ENCODE measurements at places on chromosomes 5 and 9.

- no peak for DNase-seq
Observed at GRCh38 chr9:90813523-90813922, 11.9 kb downstream of the SYK start.

- no peak for DNase-seq
Observed at GRCh38 chr9:121185774-121186403, 15.8 kb downstream of the RAB14 start.

DNA sequence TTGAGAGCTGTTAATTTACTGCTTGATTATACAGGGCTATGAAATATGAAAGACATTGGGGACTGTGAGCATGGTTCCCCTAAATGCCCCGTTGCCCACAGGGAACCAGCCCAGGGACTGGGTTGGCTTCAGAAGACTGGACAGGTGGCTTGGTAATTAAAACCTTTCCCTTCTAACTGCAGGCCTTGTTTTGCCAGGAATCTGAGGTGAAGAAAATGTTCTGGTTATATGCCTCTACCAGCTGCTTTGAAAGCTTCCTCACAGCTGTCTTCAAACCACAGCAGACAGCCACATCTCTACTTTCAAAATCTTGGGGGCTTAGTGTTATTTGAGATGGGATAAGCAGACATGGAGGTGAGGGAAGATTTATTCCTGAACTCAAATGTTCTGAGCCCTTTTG, 153.3 kb upstream of the SPRY4 start:
- DNase-seq = no peak

DNA sequence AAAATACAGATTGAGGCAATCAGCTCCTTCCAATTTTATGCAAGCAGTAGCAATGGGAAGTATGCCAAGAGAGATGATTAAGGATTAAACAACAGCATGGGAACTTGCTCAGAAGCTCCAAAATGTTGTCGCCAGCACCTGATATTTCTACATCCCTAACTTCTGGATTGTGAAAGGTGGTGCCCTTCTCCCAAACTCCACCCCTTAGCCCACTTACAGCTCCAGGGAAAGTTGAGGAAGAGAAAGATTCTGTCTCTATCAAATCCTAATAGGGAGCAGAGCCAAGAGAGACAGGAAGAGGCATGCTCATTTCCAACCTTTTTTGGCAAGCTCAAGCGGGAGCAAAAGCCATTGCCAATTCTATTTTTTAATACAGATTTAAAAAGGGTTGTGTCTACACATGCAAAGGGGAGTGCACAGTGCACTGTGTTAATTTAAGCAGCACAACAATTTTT, 92.4 kb upstream of the NR3C1 start:
- no peak for DNase-seq

DNA sequence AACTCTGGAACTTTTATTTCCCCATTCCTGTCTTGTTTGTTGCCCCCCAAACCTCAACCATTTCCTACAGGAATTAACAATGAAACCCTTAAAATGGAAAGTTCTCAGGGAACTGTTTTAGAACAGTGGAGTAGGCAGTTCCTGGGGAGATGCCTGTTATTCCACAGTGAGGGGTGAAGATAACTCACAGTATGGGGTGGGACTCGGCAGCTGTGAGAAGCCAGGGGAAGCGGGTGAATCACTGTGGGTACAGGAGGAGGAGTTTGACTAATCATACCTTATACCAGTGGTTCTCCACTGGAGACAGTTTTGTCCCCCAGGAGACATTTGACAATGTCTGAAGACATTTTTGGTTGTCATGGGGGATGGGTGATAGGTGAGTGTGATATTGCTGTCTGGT, 36.9 kb upstream of the GLRA1 start:
- no peak for DNase-seq

DNA sequence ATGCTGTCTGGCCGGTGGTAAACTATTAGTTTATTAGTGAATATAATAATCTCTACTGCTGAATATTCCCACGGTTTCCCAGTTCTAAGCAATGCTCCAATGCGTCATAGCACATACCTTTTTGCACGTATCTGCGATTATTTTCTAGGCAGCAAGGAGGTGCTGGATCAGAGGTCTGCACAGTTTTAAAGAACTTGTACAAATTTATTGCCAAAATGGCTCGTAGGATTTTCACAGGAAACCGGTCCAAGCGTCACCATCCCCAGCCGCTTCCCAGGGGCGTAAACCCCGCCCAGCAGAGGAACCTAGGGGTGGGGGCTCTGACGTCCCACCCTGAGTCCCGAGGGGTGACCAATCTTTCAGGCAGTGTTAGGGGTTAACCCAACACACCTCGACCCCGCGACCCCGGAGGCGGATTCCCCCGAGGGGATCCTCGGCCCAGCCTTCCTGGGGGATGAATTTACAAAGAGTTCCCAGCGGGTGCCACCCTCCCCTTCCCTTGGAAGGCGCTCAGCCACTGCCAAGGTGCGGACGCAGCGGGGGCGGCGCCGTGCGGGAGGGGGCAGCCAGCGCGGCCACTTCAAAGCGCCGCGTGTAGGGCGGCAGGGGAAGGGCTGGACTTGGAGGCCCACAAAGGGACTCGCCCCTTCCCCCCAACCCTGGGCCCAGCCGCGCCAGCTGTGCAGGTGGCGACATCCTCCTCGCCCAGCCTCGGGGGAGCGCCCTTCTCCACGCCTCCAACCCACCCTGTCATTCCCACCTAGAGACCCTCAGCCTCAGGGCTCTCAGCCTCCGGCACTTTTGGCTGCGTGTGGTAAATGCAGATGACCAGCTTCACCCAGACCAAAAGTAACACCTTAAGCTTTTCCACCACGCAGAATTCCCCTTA, 43.5 kb upstream of the TCF7 start:
- DNase-seq = peak; percentile 71

DNA sequence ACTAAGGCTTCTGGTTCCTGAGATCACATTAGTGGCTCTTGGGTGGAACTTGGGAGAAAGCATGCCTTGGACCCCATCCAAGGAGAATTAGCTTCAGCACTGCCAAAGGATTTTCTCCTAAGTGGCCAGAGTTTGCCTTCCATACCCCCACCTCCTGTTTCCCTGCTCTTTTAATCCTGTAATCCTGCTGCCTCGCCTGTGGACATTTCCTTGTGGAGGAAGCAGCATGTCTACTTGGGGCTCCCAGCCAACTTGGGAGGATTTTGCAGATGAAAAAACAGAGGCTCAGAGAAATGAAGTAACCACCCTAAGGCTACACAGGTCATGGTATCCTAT, 1.6 kb downstream of the ARSI start:
- no peak for DNase-seq

DNA sequence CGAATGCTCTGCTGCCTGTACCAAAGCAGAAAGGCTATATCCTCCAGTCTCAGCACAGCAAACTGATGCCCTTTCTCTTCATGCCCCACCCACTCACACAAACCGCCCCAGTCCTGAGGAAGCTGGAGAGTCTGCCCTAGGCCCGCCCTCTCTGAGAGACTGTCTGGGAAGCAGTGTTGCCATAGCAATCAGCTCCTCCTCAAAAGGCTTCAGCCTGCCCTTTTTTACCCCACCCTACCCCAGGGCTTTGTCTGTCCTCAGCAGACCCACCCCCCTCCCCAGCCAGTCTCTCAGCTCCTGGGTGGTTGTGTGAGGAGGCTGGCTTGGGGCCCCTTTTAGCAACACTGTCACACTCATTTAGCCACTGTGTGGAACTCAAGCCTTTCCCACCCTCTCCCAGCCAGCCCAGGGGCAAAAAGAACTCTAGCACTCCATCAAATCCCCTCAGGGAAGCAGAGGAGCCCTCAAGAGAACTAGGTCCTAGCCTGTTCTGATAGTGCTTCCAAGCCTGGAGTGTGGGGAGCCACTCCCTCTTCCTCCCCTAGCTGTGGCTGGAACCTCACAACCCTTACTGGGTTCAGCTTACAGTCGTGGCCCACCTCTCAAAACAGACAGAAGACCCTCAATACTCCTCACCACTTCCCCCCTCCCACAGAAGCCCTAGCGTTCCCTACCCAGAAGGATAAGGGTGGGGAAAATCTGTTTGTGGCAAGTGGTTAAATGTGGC, 1.4 kb downstream of the ATOSB start:
- DNase-seq = peak; percentile 82

- no peak for DNase-seq
Observed at GRCh38 chr9:2727966-2728613, 10.8 kb downstream of the KCNV2 start.

DNA sequence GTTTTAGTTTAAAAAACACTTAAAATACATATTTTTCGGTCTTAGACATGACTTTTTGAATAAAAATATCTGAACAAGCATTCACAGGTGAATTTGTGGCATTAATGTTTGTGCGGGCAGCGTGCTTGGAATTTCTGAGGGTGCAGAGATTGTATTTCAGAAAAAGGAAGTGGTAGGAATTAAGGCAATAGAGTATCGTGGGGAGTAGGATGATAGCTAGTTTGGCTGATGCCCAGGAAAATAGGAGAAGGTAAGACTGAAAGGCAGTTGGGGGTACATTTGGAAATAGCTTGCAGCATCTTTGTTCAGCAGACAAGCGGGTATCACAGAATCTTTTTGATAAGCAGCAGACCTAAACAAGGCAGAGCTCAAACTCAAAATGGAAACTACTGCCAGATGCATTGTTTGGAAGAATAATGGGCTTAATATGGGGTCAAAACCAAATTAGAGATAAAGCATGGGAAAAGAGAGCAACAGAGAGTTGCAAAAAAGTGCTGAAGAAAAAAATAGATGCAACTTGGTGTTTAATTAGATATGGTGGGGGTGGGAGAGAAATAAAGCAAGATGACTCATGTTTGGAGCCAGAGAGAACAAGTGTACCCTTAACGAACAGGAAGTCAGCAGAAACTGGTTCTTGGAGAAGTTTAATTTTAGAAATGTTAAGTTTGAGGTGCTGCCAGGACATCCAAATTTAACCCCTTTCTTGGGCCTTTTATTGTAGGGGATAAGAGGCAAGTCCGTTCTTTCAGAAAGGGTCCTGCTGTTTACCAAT, 85.7 kb upstream of the ARRDC3 start:
- DNase-seq = no peak

DNA sequence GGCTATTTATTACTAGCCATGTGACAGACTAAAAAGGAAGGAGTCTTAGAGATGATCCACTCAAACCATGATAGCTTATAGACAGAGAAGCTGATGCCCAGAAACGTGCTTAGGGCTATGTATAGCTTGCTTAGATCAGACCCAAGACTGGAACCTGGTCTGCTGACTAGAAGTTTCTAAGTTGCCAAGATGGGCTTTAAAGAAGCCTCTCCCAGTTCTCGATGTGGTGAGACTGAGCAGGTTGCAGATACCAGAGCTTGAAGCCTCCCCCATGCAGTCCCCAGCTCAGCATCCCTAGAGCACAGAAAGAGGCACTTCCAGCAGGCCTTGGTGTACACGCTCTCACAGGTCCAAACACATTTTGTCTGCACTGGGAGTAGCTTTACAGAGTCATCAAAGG, 51.1 kb upstream of the ATP10B start:
- no peak for DNase-seq

DNA sequence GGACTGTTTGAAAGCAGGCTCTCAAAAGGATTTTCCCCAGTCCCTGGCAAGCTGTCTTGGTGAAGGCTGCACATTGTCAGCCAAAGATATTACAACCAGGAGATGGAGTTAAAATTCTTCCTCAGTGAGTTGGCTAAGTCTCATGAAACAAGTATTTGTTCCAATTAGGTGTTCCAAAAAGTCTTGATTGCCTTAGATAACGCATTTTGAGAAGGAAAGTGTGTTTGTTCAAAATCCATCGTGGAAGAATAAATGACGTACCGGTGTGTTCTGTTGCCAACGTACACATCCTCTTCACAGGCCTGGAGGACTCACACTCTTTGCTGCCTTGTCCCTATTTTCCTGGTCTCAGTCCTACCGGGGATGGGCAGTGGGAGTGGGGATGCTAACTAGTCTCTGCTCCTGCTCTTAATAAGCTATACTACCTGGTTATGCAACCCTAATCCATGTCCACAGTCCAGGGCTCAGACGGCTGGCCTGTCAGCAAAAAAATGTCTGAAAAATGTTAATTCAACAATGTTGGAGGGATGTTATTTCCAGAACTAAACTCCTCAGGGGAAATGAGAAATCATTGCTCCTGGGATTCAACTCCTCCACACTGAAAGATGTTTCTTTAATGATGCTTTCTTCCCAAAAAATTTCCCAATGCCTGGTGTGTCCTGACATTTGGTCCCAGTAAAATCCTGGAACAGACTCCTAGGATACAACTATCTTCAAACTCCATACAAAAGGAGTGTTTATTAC, 175.3 kb upstream of the KLF9 start:
- DNase-seq = no peak

GRCh38 chr5:124648902-124649467, 97.5 kb downstream of the ZNF608 start:
- no peak for DNase-seq

GRCh38 chr9:38386319-38386895, 6.1 kb upstream of the ALDH1B1 start:
- no peak for DNase-seq

GRCh38 chr9:89837162-89837933, 232.5 kb downstream of the GADD45G start:
- no peak for DNase-seq

DNA sequence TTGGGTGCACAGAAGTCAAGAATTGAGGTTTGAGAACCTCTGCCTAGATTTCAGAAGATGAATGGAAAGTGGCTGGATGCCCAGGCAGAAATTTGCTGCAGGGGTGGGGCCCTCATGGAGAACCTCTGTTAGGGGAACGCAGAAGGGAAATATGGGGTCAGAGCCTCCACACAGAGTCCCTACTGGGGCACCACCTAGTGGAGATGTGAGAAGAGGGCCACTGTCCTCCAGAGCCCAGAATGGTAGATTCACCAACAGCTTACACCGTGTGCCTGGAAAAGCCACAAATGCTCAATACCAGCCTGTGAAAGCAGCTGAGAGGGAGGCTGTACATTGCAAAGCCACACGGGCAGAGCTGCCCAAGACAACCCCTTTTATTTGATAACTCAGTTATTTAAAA, 383.5 kb downstream of the TLE4 start:
- peak; percentile 11 for DNase-seq

DNA sequence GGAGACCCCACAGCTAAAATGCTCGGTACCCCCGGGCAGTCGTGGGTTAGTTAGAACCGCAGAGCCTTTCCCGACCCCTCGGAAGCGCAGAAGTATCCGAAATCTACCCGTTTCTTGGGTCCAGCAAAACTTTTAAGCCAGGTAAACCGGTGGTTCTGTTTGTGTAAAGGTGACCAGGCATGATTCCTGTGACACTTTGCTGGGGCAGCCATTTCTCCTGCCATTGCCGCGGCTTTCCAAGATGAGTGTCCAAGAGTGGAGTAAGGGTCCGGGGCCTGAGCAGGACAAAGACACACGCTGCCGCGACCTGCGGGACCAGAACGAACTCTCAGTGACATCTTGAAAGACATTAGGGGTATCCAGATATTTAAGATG, 655 bp downstream of the MARVELD2 start:
- DNase-seq = no peak

- DNase-seq = peak; percentile 46
Observed at GRCh38 chr9:97632248-97632984, 752 bp downstream of the TSTD2 start.

Data from stimulated activated CD4-positive, alpha-beta T cell treated with anti-CD3 and anti-CD28 coated beads, Interleukin-15, amount 100 ng/mL, for 24 hours (primary cell).